Sigmoid colon (tissue), 7 donors: ENCODE measurements at places on chromosomes 6 and 20.

DNA sequence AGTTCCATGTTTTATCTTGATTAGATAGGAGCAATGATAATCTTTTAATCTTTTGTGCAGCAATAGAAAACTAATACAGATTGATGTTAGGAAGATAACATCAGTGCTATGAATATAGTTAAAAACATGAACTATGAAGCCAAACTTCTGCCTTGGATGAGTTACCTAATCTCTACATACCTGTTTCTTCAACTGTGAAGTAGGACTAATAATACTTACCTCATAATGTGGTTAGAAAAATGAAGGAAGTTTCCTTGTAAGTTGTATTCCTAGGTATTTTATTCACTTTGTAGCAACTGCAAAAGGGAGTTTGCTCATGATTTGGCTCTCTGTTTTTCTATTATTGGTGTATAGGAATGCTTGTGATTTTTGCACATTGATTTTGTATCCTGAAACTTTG is 111.9 kb downstream of the FRK start:
- DNase-seq, result no peak

DNA sequence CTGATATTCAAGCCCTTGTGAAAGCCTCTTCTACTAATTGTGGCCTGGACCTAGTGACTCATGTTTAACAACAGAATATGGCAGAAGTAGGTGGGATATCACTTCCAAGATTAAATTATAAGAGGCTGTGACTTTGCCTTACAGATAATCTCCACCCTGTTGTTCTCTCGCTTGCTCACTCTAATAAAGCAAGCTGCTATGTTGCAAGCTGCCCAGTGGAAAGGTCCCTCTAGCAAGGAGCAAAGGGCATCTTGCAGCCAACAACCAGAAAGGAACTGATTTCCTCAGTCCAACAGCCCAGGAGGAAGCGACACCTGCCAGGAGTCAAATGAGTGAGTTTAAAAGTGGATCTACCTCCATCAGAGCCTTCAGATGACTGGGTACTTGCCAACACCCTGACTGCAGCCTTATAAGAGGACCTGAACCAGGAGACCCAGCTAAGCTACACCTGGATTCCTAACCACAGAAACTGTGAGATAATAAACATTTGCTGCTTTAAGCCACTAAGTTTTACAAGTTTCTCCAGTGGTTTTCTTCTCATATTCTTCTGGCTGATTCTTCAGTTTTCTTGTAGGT is 112.6 kb downstream of the FRK start:
- DNase-seq, result no peak

- no peak for DNase-seq
Measured at GRCh38 chr6:15213838-15214400, 31.9 kb upstream of the JARID2 start.

- no peak for DNase-seq
Measured at GRCh38 chr6:121809211-121809610, 373.8 kb downstream of the GJA1 start.

GRCh38 chr6:24520929-24521546 is 26.3 kb downstream of the ALDH5A1 start:
- no peak for DNase-seq

GRCh38 chr6:169176361-169176991 is 77.2 kb downstream of the THBS2 start:
- DNase-seq, result no peak

- DNase-seq, result no peak
Measured at GRCh38 chr6:100460650-100461204, 4.0 kb downstream of the SIM1 start.

DNA sequence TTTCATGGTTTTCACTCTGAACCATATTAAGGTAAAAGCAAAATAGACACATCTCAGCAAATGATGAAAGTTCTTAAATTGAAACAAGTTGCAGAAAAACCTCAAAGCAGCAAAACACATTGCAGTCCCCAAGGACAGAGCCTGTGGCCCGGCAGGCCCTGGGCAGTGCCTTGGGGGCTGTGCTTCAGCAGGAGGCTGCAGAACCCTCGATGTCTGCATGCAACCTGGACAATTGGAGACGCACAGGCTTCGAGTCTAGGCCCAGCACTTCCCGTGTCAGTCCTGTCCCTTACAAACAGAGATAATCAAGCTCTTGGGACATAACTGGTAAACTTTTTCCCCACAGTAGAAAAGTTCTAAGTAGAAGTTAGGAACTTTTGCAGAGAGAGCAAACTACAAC is 9.2 kb downstream of the PYGB start:
- no peak for DNase-seq

DNA sequence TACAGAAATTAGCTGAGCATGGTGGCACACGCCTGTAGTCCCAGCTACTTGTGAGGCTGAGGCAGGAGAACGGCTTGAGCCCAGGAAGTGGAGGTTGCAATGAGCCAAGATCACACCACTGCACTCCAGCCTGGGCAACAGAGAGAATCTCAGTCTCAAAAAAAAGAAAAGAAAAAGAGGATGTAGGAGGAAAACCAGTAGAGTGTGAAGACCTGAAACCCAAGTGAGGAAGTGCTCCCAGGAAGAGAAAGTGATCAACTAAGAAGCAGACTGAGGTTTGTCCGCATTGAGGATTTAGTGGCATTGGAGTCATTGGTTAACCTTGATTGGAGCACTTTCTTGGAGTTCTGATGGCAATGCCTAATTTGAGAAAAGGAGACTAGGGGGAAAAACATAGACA is 20.6 kb upstream of the TASP1 start:
- DNase-seq, result no peak

DNA sequence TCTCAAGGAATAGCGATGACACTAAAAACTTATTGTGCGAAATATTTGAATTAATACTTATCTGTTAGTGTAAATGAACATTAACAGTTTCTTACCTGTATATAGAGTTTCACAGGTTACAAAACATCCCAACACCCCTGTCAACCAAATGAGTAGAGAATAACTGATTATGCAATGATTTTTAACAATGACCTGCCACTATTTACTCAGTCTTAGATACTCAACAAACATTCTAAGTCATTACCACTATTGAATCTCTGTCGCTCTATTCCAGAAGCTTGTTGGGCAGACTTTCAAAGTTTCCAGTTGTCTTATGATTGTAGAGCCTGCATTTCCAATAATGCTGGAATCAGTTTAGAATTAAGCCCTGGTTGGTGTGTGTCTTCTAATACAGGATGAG is 85.5 kb downstream of the RNF182 start:
- no peak for DNase-seq

DNA sequence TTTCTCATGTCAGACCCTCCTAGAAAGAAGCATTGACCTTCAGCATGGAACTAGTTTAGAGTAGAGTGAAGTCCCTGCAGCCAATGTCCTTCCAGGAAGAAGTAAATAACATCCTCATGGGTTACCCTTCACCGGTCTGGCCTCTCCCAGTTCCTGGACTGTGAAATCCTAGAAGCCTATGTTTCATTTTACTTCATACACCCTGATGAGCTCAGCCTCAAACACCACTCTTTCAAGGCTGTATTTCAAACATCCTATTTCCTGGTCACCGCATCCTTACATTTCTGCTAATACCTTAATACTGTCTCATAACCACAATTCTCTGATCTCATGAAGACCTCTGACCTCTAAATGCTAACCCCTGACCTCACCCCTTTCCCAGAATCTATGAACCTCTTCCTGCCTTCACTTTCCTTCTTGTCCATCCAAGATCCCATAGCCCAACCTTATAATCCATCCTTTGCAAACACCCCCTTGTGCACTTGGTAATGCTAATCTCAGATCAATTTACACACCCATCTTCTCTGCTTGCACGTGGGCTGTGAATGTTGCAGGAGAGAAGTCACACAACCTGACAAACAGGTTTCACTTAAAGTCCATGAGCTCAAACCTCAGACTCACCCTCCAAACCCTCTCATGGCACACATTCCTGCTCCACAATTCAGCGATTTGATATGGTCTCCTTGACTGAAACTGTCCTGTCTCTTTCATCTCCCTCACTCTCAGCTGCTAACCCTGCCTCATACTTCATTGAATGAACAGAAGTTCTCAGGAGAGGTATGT is 30.2 kb downstream of the SLC2A10 start:
- no peak for DNase-seq

DNA sequence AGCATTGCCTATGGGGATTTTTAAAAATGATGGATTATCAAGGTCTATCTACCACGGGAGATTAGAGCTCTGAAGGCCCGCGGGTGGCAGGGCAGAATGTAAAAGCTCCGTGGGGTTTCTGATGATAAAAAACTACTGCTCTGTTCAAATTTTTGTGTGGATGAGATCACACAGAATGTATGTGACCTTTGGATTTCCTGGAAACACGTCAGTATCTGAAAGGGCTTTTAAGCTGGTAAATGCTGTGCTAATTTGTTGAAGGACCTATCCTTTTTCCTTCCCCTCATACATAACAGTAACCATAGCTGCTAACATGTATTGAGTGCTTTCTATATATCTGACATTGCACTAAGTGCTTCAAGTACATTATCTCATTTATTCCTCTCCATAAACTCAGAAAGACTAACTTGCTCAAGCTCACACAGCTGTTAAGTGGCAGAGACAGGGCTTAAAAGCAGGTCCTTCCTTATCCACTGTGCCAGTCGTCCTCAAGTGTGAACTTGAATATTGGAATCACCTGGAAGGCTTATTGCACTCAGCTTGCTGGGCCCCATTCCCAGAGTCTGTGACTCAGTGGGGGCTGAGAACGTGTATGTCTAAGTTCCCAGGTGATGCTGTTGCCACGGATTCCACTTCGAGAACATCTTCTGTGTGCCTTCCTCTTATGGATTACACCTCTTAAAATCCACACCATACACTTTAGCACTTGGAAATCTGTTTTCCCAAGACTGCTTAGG is 1.9 kb upstream of the TMEM242 start:
- DNase-seq, result no peak

GRCh38 chr6:15365273-15365687 is 119.4 kb downstream of the JARID2 start:
- DNase-seq, result peak; percentile 90

DNA sequence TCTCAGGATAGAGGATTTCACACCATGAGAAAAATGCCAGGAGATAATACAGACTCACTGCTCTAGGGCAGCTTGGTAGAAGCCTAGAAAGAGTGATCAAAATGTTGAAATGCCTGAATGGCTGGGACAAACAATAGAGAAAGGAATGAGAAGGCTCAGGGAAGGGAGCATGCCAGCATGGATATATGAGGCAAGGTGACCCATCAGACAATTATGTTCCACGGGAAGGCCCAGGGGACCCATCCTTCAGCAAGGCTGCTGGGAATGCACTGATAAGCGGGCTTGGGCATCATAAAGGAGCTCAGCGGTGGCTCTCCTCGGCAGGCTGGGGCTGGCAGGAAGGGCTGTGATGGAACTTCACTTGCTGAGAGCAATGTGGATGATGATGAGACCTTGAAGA is 12.2 kb downstream of the HEBP2 start:
- DNase-seq, result no peak

- DNase-seq, result no peak
Measured at GRCh38 chr6:133699741-133700385, 189.1 kb upstream of the TCF21 start.

DNA sequence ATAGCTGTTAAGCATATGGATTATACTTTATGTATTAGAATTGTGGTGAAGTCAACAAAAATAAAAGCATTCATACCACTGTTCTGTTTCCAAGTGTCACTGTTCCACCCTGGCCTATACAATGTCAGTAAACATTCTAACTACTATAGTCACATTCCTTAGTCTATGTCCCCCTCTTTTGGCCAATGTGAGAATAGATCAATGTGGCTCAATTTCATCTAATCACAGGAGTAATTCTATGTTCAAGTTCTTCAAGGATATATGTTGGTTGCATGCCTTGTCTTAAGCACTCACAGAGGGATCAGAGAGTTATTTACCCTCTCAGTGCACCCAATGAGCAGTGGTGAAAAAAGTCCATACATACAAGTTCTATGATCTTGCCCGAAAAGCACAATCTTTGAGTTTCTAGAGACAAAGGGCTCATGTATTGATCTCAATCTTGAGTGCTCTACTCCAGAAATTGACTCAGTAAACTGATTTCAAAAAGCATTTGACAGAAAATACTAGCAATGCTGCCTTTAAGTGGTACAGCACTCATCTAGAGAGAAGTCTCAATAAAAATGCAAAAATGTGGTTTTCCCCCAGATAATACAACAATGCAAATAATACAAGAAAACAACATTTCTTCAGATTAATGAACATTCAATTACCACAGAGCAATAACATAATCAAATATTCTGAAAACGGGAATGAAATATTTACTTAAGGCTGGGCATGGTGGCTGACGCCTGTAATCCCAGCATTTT is 16.5 kb downstream of the SMLR1 start:
- DNase-seq, result no peak

GRCh38 chr6:43781941-43782704 is 12.1 kb downstream of the VEGFA start:
- DNase-seq, result no peak

GRCh38 chr6:12544821-12545565 is 171.6 kb upstream of the PHACTR1 start:
- DNase-seq, result no peak

DNA sequence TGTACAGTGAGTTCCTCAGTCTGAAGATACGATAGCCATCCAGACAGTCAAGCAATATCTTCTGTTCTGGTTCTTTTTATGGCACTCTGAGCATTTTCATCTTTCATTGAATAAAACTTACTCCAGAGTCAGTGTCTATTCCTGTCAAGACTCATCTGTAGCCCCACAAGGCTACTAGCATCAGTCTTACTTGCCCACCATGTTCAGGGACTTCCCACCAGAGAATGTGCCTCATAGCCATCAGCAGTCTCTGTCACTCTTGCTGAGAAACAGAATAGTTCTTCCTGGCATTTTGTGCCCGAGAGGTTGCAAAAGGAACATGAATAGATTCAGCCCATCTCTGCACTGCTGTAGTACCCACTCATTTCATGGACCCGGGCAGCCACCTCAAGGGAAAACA is 12.7 kb upstream of the DCBLD1 start:
- no peak for DNase-seq

GRCh38 chr6:43796903-43797890 is 27.2 kb downstream of the VEGFA start:
- DNase-seq, result no peak

- no peak for DNase-seq
Measured at GRCh38 chr20:19429538-19429937, 217.1 kb downstream of the SLC24A3 start.

DNA sequence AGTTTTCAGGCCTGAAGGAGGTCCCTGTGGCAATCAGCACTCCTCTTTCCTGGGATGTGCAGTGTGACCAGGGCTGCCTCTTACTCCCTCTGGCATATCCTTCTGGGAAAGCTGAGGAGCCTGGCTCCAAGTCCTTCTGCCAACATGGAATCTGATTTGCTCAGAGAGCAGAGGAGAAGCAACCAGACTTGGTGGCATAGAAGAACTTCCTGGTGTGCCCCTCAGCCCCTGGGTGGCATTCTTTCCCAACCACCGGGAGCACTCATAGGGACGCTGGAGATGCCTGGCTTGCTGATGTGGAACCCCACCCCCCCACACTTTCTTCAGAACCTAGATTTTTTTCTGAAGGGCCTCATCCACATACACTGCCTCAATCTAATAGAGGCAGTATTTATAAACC is 107.6 kb upstream of the TRAF3IP2 start:
- DNase-seq, result no peak
